ENCODE measurements at places on chromosomes 16 and 17.

DNA sequence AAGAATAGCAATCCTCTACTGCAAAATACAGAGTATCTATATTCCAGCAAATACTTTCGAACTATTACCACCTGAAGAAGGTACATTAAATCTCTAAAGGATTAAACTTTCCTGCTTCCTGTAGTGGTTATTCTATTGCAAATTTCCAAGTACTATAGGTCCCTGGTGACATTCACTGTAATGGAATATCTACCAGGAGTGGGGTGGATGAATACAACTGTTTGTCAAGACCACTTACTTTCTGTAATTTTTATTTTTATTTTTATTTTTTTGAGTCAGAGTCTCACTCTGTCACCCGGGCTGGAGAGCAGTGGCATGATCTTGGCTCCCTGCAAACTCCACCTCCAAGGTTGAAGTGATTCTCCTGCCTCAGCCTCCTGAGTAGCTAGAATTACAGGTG, 389.5 kb downstream of the TMEM114 start:
- no peak for DNase-seq

- no peak for DNase-seq
Observed at GRCh38 chr17:31627960-31628359, 231.1 kb downstream of the COPRS start.

- no peak for DNase-seq
Observed at GRCh38 chr16:73847090-73847489, 449.5 kb upstream of the PSMD7 start.

DNA sequence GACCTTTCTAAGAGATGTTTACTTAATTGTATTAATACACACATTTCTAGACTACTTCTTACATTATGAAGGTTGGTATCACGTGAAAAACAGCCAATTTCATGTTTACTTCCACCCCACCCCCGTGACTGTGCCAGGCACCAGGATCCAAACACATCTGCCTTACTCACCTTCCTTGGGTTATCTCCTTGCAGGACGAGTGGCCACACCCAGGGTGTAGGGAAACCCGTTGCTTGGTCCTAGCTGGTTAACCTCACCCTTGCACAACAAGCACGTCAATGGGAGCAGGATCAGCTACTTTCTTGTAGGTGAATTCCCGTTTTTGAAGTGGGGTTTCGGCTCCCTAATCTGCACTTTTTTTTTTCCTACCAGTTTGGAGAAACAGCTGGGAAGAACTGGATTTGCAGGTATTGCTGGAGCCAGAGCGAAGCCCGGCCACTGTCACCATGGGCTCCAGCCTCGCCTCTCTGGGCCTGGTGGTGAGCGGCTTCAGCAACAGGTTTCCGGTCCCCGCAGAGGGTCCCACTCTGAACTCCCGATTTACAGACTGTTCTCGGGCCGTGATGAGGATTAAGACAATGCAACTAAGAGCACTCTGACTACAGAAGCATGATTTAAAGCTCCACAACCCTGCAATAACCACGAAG, 2.1 kb upstream of the UBB start:
- DNase-seq, result no peak

DNA sequence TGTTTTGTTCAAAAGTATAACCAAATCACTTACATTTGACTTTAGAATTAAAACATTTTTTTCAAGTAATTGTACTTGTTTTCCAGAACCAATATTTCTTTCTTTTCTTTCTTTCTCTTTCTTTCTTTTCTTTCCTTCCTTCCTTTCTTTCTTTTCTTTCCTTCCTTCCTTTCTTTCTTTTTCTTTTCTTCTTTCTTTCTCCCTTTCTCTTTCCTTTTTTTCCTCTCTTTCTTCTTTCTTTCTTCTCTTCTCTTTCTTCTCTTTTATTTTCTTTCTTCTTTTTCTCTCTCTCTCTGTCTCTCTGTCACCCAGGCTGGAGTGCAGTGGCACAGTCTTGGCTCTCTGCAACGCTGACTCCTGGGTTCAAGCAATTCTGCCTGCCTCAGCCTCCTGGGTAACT, 26.4 kb upstream of the PSMC5 start:
- DNase-seq, result no peak

DNA sequence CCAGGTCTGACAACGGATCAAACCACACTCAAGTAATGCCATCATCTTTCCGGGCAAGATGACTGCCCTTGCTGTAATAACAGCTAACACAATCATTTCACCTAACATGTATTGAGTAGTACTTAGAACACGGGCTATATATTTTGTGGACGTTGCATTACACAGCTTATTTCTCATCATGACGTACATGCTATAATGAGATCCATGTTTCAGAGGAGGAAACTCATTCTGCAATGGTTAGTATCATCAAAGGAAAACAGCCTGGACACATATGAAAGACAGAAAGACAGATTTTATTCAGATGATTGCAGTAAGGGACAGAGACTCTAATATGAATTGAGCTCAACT, 446.7 kb downstream of the HS3ST3B1 start:
- DNase-seq, result no peak

GRCh38 chr16:67112591-67113399, 3.1 kb downstream of the PHAF1 start:
- DNase-seq, result no peak

- no peak for DNase-seq
Observed at GRCh38 chr17:10215286-10215685, 16.9 kb upstream of the GAS7 start.

GRCh38 chr17:61340431-61341209, 59.0 kb upstream of the TBX2 start:
- DNase-seq, result no peak

- no peak for DNase-seq
Observed at GRCh38 chr16:77745972-77746371, 23.7 kb downstream of the NUDT7 start.

GRCh38 chr17:1197379-1197778, 17.6 kb upstream of the ABR start:
- DNase-seq, result no peak

- DNase-seq, result peak; percentile 35
Observed at GRCh38 chr17:72725433-72726068, 366.9 kb downstream of the SLC39A11 start.

- DNase-seq, result no peak
Observed at GRCh38 chr17:60351012-60351695, 40.8 kb downstream of the USP32 start.

GRCh38 chr16:29901607-29901945, 1.3 kb downstream of the ASPHD1 start:
- no peak for DNase-seq

DNA sequence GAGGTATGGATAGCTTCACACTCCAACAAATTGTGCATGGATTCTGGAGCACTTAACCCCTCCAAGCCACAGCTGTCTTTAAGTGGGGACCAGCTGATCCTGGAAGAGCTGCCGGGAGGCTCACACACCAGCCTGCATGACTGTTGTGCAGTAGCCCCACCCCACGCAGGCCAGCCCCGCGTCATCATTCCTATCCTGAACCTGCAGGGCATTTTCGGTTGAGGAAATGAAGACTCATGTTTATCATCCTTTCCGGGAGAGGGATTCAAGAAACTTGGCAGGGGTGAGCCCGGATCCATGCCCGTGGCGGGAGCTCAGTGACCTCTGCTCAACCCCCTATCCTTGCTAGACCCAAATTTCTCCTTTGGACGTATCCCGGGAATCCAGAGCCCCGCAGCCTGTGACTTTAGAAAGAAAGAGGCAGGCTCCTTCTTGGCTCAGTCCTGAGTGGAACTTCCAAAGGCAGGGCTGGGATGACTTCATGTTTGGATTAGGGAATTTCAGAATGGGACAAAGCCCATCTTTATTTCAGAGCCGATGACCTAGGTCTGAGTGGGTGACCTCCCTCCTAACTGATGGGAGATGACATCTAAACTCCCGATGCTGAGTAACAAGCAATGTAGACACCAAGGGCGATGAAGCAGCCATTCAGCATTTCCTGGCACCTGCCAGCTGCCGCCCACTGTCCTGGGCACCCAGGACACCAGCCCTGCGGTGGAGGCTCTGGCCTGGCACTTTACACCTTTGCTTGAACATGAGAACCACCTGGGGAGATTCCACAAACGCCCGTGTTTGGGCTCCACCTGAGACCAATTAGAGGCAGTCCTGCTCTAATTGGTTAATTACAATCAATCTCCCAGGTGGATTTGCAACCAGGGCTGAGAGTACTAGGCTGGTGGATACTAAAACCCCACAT, 43.3 kb upstream of the CMIP start:
- no peak for DNase-seq

- DNase-seq, result no peak
Observed at GRCh38 chr17:72766761-72767356, 325.6 kb downstream of the SLC39A11 start.

GRCh38 chr17:69069226-69069750, 8.6 kb upstream of the ABCA9 start:
- no peak for DNase-seq

DNA sequence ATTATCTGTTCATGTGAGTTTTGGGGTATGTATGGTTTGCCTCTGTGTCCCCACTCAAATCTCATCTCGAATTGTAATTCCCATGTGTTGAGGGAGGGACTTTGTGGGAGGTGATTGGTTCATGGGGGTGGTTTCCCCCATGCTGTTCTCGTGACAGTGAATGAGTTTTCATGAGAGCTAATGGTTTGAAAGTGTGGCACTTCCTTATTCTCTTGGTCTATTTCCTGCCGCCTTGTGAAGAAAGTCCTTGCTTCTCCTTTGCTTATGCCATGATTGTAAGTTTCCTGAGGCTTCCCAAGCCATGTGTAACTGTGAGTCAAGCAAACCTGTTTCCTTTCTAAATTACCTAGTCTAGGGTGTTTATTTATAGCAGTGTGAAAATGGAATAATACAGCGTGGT, 128.1 kb upstream of the HS3ST4 start:
- no peak for DNase-seq

- no peak for DNase-seq
Observed at GRCh38 chr16:4051591-4051990, 64.7 kb downstream of the ADCY9 start.

DNA sequence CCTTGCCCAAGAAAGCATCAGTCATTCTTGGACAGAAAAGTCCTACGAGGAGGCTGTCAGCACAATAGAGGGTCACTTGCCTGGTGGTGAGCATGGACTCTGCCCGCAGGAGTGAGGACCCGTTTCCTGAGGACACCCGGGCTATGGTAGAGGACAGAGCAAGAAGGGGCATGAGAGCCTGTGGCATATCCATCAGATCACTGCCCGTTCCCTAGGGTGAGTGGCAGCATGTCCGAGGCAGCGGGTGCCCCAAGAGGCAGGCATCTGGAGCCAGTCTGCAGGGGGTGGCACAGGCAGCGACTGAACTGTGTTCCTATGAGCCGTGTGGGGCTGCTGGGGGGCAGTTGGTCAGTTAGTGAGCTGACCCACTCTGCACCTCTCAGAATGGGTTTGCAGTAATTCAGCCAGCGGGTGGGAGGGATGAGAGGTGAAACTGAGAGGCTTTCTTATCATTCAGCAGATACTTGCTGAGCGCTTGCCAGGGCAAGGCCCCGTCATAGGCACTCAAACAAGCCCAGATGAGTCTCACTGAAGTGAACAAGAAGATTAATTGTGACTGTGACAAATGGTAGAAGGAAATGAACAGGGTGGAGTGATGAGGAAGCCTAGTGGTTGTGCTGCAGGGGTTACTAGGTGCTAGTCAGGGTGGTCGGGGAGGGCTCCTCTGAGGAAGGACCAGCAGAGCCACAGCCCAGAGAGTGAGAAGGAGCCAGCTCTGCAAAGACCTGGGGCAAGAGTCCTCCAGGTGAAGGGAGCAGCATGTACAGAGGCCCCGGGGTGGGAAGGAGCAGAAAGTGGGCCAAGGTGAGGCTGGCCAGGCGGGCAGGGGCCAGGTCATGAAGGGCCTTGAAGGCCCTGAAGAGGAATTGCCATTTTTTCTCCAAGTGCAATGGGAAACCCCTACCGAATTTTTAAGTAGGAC, 87.9 kb downstream of the CLEC16A start:
- no peak for DNase-seq

DNA sequence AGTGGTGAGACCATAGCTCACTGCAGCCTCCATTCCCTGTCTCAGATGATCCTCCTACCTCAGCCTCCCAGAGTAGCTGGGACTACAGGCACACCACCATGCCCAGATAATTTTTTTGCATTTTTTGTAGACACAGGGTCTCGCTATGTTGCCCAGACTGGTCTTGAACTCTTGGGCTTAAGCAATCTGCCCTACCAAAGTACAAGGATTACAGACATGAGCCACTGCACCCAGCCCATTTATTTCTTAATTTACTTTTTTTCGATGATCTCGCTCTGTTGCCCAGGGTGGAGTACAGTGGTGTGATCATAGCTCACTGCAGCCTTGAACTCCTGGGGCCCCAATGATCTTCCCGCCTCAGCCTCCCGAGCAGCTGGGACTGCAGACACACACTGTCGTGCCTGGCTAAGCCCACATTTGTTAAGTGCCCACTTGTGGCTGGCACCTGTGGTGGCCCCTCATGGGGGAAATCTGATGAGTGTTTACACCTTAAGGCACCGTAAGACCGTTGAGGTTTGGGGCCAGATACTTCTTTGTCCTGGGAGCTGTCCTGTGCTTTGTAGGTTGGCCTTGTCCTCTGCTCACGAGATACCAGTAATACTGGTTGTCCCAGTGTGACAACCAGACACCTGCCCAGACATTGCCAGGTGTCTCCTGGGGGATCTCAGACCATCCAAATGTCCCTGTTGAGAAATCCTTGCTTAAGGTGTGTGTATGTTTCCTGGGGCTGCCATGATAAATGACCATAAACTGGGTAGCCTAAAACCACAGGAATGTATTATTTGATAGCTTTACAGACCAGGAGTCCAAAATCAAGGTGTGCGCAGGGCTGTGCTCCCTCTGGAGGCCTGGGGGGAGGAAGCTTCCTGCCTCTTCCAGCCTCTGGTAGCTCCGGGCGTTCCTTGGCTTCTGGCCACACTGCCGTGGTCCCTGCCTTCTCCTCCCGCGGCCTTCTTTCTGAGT, 141.4 kb upstream of the GSE1 start:
- peak; percentile 73 for DNase-seq

- no peak for DNase-seq
Observed at GRCh38 chr17:80664217-80664790, 119.7 kb downstream of the RPTOR start.

DNA sequence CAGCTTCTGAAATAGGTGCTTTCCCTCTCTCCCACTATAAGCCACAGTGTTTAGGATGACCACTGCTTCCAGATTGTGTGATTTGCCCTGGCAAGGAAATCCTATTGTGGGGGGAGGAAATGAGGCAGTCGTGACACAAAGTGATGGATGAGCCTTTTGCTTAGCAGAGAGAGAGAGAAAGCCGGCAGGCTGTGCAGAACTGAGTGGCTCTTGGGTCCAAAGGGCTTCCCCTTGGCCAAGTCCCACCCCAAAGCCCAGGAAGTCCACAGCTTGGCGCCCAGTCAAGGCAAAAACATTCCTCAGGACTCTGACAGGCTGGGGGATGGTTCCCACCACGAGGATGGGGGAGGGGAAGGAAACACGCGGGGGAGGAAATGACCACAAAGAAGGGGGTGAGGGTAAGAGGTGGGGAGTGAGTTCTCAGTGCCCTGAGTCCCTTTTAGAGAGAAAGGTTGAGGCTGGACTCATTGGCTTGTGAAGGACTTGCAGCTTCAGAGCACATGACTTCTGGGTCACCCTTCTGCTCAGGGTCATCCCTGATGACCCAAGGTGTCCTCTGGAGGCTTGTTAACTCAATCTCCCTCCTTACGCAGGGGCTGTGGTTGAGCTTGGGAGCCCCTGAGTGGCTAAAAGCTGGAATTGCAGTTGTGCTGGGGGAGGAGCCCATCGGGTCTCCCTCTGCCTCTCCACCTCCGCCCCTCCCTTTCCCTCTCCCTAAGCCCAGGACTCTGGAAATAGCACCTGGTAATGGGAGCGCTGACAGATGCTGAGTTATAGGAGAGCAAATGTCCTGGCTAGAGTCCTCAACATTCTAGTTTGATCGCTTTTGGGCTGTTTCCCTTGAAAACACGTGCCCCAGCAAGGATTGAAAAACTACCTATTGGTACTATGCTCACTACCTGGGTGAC, 10.3 kb upstream of the MSL1 start:
- peak; percentile 42 for DNase-seq
